ENCODE measurements at places on chromosomes 7 and 10. TPM values are rescaled to one million over a fixed set of nuclear protein-coding genes. Genes with fewer than 3 reads are reported as not detected.

The BET1 gene
- total RNA-seq: 18.0 TPM

The PCDH15 gene
- total RNA-seq: not detected

The SFTPA1 gene
- not detected for total RNA-seq

The CCDC3 gene
- total RNA-seq: not detected

The LRRC61 gene
- total RNA-seq: 27.4 TPM

The ABCC2 gene
- total RNA-seq: 0.91 TPM

The NFKB2 gene
- total RNA-seq: 272 TPM

The KAT6B gene
- total RNA-seq: 20.8 TPM

The GHRHR gene
- total RNA-seq: not detected
